Omental fat pad (tissue), 4 donors: ENCODE measurements at places on chromosomes 11 and 22. TPM values are rescaled to one million over a fixed set of nuclear protein-coding genes. Genes with fewer than 3 reads are reported as not detected.

DNA sequence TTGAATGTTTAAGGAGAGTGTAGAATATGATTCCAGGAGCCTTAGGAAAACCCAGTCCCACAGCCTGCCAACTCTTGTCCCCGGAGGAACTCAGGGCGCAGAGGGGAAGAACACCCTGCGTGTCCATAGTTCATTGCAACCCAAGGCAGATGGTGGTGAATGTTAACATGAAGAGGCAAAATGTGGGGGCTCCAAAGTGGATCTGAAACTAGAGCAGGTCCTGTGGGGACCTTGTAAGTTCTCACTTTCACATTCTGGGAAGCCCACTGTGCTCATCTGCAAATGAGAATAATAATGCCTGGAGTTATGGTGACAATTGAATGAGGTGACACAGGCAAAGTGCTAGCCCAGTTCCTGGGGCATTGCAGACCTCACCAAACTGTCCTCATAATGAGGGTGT, 201.1 kb downstream of the DBX1 start:
- no peak for DNase-seq

DNA sequence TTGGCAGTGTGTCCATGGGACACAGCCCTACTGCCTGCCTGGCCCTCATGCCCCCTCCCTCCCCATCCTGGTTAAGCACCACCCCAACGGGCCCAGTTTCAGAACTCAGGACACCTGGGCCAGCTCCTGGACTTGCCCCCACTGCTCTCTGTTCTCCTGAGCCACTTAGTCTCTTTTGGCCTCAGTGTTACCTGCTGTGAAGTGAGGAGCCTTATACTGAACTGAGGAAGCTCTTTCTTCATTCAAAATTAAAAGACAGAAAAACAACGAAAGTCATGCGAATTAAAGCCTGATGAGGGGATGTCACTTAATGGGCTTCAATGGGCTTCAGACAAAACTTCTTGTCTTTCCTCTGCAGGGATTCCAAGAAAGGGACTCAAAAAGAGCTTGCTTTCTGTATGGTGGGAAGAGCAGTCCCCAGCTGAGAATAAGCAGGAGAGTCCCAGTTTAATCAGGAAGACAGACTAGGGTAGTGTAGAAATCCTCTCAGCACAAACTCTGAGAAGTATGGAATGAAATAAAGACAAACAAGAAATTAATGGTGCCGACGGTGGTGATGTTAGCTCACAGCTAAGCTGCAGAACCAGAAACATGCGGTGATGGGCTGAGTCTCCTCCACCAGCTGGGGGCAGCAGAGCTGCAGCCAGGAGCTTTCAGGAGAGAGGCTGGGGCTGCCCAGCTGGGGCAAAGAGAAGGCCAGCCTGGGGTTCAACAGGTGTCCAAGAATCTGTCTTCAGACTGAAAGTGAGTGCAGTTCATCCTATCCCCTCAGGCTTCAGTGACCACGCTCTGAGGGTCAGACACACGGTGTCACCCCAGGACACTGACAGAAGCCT, 101.0 kb downstream of the GGTLC2 start:
- no peak for DNase-seq

- DNase-seq: no peak
Measured at GRCh38 chr11:8692417-8692816, 9.8 kb downstream of the RPL27A start.

- DNase-seq: no peak
Measured at GRCh38 chr11:102318469-102318868, 1.2 kb downstream of the BIRC3 start.

DNA sequence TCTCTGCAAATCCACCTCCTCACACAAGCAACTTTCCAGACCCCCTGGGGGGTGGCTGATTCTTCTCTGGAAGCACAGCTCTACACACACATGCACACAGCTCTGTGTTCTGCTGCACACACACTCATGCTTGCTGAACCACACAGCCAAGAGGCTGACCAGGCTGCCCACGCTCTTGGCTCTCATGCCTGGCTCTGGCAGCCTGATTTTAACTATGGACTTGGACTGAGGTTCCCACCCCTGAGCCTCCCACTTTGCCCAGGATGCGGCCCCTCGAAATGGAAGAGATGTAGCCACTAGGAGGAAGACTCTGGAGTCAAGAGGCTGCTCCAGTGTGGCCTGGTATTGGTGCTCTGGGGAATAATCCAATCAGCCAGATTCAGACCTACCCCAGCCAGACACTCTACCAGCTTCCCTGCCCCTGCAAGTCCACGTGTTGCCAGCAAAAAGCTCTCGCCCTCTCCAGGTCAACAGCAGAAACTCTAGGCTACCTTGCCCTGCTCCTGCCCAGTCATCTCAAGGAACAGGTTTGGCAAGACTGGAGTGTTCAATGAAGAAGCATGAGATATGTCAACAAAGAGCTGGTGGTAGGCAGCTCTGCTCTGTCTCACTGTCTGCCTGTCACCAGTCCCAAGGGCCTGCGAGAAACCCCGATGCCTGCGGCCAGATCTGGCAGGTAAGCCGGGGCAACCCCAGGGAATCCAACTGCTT, 8.8 kb upstream of the CASTOR1 start:
- DNase-seq: no peak

DNA sequence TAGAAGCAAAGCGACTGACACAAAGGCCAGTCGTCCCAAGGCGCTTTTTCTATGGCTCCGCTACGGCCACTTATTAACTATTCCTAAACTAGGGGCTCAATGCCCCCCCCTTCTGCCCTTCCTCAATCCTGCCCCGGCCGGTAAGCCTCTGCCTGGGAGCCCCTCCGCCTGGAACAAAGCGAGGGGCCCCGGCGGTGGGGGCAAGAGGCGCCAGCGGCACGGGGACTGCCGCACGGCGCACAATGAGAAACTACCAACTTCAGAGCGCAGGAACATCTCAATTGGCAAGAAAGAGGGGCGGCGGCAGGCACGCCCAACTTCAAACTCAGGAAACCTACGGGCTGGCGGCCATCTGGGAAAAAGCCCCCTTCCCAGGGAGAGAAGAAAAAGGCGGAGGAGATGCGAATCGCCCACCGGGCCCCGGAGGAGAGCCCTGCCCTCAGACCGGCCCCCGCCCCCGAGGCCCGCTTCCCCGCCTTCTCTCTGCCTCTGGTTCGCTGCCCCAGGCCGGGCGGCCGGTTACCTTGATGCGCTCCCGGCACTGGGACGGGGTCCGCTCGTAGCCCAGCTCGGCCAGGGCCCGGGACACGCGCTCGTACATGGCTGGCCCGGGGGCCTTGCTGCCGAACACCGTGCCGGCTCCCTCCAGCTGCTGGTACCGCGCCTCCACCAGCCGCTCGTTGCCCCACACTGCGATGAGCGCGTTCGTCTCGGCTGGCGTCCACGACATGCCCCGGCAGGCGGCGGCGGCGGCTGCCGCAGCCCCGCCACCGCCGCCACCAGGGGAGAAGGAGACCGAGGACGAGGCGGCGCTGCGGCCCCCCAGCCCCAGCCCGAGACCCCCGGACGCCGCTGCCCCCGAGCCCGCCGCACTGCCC, 619 bp downstream of the MSANTD2 start:
- no peak for DNase-seq

OR8A1 gene
- not detected for total RNA-seq

MS4A12 gene
- not detected for total RNA-seq

GRIK4 gene
- total RNA-seq: 0.09 TPM

CDC42EP1 gene
- total RNA-seq: 42.2 TPM

PPM1F gene
- total RNA-seq: 36.5 TPM
